ENCODE measurements at places on chromosomes 1 and 21.
A peak's percentile ranks its signal among the peaks of the same experiment; 100 is the strongest.

GRCh38 chr1:192696082-192696481 is 60.1 kb downstream of the RGS13 start:
- no peak for DNase-seq

DNA sequence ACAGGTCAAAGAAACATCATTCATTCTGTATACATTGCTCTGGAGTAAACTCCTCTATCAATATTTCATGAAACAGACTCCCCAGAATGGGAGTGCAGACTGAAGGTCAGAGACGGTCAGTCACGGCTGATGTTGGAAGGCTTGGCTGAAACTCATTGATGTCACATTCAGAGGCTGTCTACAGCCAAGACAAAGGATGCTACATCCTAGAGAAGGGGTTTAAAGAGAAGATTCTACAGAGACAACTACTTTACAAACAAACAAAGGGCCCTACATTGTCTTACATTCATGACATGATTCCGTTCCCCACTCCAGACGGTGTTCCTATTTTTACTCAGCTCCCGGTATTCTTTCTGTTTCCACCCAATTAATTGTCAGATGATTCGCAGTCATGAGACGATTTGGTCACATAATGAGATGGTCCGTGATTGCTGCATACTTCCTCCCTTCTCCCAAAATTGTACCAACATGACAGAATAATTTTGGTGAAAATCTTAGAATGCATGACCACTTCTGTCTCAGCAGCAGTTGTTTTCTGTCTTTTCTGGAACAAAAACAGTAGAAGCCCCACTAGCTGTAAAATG is 73.8 kb upstream of the VAV3 start:
- DNase-seq = no peak

- no peak for DNase-seq
Observed at GRCh38 chr1:81678779-81679178, 122.0 kb upstream of the ADGRL2 start.

- no peak for DNase-seq
Observed at GRCh38 chr1:116825720-116826438, 71.6 kb downstream of the CD2 start.

DNA sequence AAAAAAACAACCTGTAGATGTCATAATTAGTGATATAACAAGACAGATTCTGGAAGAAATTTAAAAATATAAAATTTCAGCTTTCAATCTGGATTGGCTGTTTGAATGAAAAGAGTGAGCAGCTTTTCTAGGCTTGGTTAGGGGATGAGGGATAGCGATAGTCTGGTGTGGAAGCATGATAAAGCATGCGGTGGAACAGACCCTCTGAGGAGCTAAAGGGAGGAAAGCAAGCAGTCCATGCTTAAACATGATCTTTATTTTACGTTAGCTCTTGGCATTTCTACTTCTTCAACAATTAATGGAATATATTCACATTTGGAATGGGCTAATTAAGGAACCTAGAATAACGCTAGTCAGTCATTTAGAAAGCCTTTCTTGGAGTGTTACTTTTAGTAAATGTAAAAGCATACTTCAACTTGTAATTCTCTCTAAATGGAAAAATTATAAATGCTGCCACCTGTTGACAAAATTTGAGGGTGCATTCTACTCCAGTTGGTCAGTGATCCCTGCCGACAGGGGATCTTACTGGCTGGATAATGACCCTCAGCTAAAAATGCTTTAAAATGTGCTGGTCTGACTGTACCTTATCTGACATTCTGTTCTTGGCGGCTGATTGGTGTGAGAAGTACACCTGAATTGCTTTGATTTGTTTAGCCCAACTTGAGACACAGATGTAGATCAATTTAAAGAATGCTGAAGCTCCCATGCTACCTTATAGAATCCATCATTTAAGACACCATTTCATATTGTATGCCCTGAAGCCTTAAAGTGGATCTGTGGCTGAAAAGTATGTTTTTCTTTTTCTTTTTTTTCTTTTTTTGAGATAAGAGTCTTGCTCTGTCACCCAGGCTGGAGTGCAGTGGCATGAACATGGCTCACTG is 61.2 kb downstream of the AK4 start:
- peak; percentile 7 for DNase-seq

- DNase-seq = no peak
Observed at GRCh38 chr1:8002921-8003320, 23.2 kb downstream of the ERRFI1 start.

DNA sequence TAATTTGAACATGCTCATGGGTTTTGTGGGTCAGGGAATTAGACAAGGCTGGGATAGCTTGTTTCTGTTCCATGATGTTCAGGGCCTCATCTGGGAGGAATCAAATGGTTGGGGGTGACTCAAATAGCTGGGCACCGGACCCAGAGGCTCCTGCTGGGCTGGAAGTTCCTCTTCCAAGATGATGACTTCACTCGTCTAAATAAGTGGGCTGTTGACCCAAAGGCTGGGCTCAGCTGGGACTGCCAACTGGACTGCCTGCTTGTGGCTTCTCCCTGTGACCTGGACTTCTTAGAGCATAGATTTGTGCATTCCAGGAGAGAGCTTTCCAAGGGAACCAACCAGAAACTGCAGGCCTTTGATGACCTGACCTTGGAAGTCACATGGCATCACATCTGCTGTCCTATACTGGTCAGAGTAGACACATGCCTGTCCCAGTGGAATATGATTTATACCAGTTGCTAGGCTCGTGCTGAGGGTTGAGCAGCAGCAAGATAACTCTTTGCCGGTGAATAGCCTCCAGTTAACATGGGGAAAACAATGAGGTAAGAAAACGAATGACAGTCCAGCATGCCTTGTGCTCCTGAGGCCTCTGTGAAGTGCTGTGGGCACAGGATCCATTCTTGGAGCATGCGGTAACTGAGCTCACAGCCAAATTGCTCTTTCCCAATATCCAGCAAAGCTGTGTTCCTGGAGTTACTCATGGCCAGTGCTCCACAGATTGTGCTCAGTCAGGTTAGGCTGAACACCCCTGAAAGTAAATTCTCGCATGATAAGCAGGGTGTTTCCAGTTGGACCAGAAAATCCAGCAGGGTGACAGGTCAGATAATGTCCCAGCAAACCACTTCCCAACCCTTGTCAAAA is 272.9 kb upstream of the TMEM51 start:
- DNase-seq = no peak

DNA sequence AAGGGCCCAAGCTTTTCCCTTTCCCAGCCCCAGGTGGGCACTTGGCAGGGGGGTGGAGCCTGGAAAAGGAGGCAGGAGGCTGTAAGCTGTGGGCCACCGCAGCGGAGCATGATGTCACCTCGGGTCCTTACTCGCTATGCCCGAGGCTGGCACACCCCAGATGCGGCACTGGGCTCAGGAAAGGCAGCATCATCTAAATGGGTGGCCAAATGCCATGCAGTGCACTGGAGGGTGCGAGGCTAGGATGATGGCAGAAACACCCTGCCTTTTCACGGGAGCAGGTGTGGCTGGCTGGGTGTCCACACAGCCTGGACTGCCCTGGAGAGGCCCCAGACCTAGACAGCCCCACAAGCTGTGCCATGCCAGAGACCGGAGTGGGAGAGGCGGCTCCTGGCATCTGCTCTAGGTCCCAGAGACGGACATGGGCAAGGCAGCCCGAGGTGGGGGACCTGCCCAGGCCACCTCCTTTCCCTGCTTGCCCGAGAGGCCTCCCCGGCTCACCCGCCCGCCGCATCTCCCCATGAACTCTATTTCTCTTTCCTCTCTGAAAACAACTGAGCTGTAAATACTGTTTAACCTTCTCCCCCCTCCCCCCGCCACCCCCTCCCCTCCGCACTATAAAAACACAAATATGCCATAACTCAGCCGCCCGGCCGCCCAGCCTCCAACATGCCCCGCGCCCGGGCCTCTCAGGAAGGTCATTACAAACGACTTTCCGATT is 124.7 kb downstream of the CASZ1 start:
- DNase-seq = no peak

- DNase-seq = peak; percentile 54
Observed at GRCh38 chr1:10909697-10910680, 102.5 kb upstream of the TARDBP start.

GRCh38 chr1:180402001-180402400 is 100.4 kb downstream of the ACBD6 start:
- DNase-seq = no peak
